Osteoblast (primary cell): ENCODE measurements at places on chromosomes 6 and 20.

DNA sequence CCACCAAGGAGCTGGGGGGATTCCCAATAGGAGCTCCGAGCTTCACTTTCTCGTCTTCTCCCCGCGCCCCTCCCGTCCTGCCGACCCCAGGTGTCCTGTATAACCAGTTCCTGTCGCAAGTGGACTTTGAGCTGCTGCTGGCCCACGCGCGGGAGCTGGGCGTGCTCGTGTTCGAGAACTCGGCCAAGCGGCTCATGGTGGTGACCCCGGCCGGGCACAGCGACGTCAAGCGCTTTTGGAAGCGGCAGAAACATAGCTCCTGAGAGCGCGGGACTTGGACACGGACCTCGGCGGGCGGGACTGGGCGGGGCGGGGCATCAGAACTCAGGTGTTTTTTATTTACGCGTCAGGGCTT, 340 bp upstream of the VARS2 start:
- DNase-seq, result peak; percentile 34

GRCh38 chr6:15763364-15763763, 100.5 kb upstream of the DTNBP1 start:
- no peak for DNase-seq

DNA sequence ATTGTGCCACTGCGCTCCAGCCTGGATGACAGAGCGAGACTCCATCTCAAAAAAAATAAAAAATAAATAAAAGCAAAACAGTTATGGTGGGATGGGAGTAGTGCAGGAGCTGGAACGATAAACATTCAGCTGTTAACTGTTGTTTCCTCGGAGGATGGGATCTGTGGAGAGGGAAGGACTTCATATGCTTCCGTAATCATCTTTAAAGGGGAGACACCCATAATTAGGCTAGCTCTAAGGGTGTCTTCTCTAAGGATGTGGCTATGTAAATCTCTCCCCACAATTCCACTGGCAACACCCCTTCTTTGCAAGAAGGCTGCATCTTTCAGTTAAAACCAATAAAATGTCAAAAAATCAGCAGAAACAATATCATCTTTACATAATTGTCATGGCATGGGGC, 42.6 kb upstream of the MTHFD1L start:
- no peak for DNase-seq

- DNase-seq, result peak; percentile 89
These were observed 123.9 kb downstream of the MAFB start for GRCh38 chr20:40565001-40565681.

GRCh38 chr6:106750142-106750918, 121.0 kb downstream of the QRSL1 start:
- DNase-seq, result no peak

- peak; percentile 46 for DNase-seq
These were observed 68.8 kb downstream of the TSHZ2 start for GRCh38 chr20:53040693-53041589.

DNA sequence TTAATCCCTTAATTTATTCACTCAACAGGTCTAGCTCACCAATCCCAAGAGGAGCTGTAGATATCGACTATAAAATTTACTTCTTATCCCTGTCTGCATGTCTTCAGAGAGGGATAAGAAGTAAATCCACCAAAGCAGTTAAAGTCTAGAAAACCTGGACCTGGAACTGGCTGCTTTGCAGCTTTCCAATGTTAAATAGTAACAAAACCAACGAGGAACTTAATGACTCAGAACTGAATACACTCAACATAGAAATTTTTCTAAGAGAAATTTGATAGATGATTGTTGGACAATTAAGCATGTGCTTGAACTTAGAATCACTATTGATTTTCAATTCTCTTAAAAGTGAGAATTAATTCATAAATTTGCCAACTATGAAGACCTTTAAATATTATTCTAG, 11.5 kb upstream of the TMEM244 start:
- DNase-seq, result no peak
